Sigmoid colon (tissue), 7 donors: ENCODE measurements at places on chromosomes 5 and 9. TPM values are rescaled to one million over a fixed set of nuclear protein-coding genes. Genes with fewer than 3 reads are reported as not detected.

Gene PLPP7
- 14.6 TPM for total RNA-seq

Gene SLC36A3
- total RNA-seq: not detected

Gene CDH9
- not detected for total RNA-seq

Gene ALDH1A1
- 331 TPM for total RNA-seq

Gene WNT8A
- total RNA-seq: not detected

Gene PCDH1
- total RNA-seq: 19.4 TPM

Gene CER1
- not detected for total RNA-seq

Gene ADGRV1
- 0.66 TPM for total RNA-seq

DNA sequence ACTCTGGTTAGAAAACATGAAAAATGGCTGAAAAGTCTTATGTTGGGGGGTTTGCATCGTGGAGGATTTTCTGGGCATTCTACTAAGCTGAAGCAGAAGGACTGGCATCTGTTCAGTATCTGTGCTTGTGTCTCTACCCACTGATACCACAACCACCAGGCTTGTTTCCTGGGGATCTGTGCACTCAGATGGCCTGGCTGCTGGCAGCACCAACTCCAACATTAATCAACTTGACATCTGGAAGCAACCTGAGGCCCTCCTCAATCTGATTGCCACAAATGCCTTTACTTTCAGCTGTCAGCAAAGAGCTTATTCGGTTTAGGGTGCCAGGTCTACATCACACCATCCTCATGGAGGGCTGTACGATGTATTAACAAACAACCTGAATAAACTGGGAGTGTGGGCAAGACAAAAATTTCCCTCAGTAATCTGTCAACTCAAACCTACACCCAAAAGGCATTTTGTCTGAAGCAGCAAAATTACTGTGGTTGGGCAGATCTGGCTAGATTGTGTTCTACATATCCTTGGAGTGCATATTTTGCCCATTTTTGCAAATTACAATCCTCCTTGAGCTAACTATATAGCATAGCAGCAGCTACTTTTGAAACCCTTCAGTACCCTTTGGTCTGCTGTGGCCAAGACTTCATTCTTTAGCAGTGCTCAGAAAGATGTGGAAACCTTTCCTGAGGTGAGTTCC, 74.6 kb downstream of the FOXD1 start:
- DNase-seq: no peak

- DNase-seq: no peak
These were observed 704 bp downstream of the SPARC start for GRCh38 chr5:151685749-151686673.

DNA sequence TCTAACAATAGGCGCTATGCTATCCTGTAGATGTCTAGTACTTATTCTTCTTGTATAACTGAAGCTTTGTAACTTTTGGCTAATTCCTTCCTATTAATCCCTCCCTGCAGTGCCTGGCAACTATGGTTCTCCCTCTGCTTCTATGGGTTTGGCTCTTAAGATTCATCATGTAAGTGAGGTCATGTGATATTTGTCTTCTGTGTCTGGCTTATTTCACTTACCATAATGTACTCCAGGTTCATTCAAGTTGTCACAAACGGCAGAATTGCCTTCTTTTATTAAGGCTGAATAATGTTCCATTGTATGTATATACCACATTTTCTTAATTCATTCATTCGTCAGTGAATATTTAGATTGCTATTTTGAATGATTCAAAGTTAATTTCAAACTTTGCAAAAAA, 149.9 kb upstream of the GAS1 start:
- no peak for DNase-seq

- no peak for DNase-seq
These were observed 65.8 kb upstream of the RANBP3L start for GRCh38 chr5:36367524-36367923.

GRCh38 chr5:133425764-133426163, 186.6 kb downstream of the FSTL4 start:
- DNase-seq: no peak

DNA sequence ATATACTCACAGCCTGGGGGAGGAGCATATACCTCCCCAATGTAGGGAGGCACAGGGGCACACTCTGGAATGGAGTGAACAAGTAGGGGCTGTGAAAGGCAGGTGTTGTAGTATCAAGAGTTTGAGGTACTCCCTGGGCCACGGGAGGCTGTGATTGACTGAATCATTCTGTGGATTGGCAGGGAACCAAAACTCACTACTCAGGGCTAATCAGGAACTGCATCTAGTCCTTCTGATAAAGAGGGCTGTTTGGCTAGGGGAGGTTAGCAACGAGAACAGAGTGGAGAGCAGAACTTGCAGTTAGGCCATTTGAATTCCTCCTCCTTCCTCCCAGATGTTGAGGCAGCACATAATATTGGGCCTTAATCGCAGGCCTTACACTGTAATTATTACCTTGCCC, 369.2 kb upstream of the MPDZ start:
- DNase-seq: no peak

DNA sequence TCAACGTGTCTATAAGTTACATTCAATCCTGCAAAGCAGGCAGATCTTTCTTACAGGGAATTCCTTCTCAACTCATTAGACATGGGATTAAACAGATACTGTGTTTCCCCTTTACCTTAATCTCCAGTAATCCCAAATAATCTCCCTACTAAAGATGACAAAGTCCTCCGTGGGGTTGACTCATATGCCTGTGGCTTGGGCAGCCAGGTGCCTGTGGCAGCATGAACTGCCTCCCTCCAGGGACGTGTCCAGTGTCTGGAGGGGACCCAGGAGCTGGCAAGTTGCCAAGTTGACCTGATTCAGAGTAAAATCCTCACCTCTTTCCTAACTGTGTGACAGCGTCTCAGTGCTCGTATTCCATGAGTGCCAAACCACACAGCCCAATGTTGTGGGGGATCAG, 94.6 kb upstream of the PTCH1 start:
- no peak for DNase-seq

DNA sequence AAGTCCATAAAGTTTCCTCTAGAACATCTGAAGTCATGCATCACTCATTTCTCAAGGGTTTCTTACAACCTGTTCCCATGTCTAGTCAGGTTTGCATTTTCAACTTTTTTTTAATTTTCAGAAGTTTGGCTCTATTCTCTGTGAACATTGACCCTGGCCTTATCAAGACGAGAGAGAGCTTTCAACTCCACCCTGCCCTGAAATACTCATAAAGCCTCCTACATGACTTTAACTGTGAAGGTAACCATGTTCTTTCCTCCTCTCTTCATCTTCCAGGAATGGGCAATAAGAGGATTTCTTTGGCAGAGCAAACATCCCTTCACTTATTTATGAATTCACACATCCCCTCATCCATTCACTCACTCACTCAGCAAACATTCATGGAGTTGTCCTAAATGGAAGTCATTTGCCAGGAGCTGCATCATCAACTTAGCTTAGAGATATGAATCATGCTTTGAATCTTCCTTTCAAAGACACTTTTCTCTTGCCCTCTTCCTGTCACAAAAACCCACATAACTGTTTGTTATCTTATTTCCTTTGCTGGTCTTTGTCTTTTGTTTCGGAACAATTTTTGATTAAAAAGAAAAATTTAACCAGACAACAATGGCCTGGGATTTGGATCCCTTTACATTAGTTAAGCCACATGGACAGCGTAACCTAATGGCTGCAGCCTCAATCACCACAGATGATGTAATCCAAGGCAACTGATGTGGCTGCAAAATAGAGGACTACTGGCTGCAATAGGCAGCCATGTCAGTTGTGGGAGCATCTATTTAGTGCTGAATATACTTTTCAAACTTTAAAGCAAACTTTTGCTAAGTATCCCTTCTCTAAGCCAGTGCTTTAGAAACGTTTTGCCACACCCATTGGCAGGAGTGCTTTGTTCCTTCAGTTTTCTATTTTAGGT, 43.0 kb upstream of the GNAQ start:
- DNase-seq: no peak

DNA sequence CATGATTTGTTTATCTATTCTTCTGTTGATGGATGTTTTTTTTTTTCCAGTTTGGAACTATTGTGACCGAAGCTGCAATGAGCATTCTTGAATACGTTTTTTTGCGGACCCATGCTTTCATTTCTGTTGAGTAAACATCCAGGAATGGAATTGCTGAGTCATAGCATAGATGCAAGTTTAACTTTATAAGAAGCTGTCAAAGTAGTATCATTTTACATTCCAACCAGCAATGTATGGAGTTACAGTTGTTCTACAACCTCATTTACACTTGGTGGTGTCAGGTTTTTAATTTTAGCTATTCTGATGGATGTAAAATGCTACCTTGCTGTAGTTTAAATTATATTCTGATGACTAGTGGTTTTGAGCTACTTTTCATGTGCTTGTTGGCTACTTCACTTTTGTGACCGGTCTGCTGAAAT, 49.0 kb downstream of the NPR3 start:
- no peak for DNase-seq

GRCh38 chr9:93859431-93860215, 95.5 kb downstream of the BARX1 start:
- no peak for DNase-seq

- DNase-seq: no peak
These were observed 1215.0 kb upstream of the CDH9 start for GRCh38 chr5:28253431-28253830.

GRCh38 chr5:156591631-156592030, 258.5 kb upstream of the PPP1R2B start:
- DNase-seq: no peak

GRCh38 chr5:107516452-107517184, 154.1 kb downstream of the EFNA5 start:
- DNase-seq: no peak

DNA sequence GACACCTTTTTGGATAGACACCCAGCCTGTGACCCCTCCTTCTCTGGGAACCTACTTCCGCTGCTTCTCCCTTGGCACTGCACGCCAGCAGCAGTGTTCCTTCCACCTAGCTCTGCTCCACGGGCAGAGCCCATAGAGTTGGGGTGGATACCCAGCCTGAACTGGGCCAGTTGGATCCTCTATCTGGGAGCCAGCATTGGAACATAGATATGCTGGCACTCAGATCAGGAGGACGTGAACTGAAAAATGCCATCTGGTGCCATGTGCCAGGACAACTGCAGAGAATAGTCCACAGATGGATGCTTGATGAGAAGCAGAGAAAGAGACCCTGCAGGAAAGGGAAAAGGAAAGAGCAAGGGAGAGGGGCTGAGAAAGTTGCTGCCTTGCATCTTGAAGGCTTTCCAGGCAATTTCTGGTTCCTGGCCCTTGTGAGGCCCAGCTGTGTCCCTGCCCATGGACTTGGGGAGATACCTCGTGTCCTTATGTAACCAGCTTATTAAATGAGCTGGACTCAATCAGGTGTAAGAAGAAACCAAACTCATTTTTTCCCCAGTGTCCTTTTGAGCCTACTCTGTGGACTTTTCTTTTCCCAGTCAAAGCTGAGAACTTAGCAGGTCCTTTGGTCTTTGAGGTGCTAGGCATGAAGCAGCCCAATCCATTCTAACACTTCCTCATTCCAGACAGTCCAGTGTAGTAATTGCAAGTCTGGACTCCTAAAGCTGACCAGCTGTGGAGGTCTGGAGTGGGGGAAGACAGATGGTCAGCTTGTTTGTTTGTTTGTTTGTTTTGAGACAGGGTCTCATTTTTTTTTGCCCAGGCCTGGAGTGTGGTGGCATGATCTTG, 39.1 kb downstream of the ANGPTL2 start:
- peak; percentile 48 for DNase-seq

DNA sequence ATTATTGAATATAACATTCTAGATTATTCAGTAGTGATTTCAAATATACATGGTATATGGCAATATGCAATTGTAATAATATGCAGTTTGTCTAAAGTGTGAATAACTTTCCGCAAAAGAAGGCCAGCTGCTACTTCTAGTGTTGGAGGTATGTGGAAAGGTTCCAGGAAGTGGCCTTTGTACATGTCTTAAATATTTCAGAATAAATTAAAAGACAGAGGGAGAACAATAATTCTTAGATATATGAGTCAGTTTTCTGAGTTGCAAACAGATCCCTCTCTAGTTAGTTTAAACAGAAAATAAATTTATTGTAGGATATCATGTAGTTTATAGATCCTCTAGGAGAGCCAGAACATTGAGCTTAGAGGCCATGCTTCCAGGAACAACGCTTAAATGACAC, 210.8 kb upstream of the ELL2 start:
- no peak for DNase-seq

DNA sequence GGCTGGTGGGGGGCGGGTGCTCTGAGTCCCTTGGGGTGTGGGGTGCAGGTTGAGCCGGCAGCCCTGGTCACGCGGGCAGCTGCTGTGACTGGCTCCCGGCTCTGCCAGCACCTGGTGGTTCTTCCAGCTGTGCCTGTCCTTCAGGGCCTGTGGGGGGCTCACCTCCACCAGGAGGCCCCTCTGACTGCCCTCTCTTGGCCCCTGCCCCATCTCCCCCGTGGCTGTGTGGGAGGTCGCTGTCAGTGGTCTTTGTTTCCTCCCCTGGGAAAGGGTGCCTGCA, 3.3 kb downstream of the RXRA start:
- no peak for DNase-seq

DNA sequence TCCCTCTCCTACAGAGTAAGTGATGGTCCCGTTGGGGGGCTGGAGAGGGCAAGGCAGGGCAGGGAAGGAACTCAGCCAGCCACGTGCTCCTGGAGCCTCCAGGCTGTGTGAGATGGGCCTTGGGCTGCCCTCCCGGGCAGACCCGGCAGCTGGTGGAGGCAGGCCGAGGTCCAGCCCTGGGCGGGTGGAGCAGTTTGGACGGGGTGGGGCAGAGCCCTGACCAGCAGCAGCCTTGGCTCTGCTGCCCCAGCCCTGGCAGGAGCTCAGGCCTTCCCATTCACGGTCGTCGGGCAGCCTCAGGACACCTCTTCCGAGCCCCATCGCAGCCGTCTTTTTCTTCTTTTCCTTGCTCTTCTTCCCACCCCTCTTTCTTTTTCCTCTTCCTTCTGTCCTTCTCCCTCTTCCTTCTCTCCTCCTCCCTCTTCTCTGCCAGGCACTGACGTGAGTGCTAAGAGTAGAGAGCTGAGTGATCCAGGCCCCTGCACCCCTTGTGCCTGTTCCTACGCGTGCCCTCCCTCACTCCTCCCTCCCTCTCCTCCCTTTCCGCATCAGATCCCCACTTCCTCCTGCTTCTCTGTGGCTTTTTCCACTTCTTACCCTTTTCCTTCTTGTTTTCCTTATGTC, 42.8 kb downstream of the AMBP start:
- DNase-seq: peak; percentile 29

DNA sequence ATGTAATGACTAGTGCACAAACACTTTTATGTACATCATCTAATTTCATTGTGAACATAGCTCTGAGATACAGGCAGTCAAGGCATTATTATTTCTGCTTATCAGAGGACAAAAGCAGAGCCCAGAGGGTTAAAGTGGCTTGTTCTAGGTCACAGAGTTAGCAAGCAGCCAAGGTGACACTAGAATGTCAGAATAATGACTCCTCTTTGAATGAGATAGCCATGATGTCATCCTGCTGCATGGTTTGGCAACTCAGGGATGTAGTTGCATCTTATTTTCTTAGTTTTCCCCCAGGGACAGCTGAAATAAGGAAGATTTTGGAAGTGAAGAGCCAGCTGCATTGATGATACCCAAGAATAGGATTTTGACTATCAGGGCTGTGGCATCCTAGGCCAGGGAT, 54.4 kb downstream of the KCNV2 start:
- DNase-seq: no peak

GRCh38 chr9:81595887-81596543, 93.3 kb downstream of the TLE1 start:
- DNase-seq: no peak

- no peak for DNase-seq
These were observed 401.3 kb downstream of the MTRR start for GRCh38 chr5:8270246-8270645.
